ENCODE measurements at places on chromosomes 12 and 14.

DNA sequence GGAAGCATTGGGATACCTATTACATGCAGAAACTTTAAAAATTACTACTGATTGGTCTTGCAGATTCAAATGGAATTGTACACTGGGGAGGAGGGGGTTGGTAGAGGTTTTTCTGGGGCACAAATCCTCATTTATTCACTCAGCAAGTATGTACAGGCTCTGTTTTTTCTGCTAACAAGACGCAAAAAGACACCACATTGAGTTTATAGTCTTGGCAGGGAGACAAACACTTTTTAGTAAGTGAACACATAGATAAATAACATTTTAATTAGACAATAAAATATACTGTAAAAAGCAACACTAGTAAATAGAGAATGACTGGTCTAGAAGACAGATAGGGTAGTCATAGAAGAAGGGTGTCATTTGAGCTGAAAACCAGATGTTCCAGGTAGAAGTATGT is 23.8 kb downstream of the GLIPR1L2 start:
- no peak for DNase-seq

DNA sequence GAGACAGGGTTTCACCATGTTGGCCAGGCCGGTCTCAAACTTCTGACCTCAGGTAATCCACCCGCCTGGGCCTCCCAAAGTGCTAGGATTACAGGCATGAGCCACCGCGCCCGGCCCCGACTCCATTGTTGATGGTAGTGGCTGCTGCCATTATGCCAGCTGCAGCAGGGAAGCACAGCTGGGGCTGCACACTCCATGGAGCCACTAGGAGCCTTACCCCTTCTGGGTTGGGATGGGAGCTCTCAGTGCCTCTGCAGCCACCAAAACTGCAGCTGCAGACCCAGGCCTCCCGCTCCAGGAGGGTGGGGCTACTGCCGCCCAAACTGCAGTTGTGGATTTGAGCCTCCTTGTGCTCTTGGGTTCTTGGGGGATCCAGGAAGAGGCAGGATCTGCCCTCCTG is 25.9 kb downstream of the TCHP start:
- DNase-seq = no peak

- no peak for DNase-seq
These were observed 14.7 kb downstream of the NOC4L start for GRCh38 chr12:132158677-132159554.

GRCh38 chr14:23438101-23438971 is 2.9 kb upstream of the MYH7 start:
- no peak for DNase-seq

DNA sequence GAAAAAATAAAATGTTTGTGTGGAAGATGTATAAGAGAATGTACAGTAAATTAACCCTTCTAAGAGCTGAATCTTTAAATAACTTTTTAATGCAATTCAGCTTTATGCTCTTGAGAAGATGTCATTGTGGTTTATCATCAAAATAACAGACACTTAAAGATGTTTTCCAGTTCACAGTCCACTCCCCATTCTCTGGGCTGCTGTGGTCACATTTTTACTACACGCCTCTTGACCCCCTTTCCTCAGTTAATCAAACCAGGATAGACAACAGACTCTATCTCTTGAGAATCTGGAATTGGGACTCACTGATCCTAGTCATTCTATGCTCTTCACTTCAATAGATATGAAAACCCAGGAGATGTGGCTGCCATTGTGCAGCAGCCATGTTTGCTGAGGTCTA is 24.7 kb upstream of the OR6J1 start:
- DNase-seq = no peak

GRCh38 chr14:67952786-67953185 is 133.2 kb downstream of the RAD51B start:
- DNase-seq = no peak

- DNase-seq = no peak
These were observed 142.0 kb downstream of the SCARB1 start for GRCh38 chr12:124721501-124722162.

GRCh38 chr14:66507181-66507721 is 696 bp upstream of the GPHN start:
- DNase-seq = no peak

- no peak for DNase-seq
These were observed 2.4 kb downstream of the BTG1 start for GRCh38 chr12:92143258-92143657.

- DNase-seq = no peak
These were observed 177.5 kb downstream of the DACT1 start for GRCh38 chr14:58815161-58815701.

GRCh38 chr14:50758305-50758704 is 72.7 kb downstream of the NIN start:
- DNase-seq = no peak

DNA sequence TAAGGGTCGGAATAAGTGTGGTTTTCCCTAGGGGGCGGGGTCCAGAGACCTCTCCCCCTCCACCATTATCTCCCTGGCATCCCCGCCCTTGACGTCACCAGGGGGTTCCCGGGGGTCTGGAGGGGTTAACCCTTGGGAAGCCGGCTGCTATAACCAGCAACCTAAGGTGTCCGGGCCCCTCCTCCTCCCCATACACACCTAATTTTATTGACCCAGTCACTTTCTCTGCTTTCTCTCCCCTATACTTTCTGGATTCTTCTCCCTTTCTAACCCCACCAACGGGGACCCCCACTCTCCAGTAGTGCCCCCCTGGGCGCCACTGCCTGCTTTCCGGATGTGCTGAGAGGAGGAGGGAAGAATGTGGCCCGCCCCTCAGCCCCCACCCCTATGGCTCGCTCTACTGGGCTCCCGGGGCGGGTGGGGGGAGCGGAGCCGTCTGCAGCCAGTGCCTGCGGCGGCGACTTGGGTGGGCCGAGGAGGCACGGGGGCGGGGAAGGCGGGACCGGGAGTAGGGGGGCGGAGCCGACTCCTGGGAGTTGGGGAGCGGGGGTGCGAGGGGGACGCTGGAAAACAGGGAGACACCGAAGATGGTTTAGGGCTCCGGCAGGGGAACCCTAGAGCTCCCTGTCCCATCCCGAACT is 1.8 kb downstream of the GLI1 start:
- no peak for DNase-seq

- DNase-seq = no peak
These were observed 26.4 kb downstream of the FAM222A start for GRCh38 chr12:109739747-109740693.

DNA sequence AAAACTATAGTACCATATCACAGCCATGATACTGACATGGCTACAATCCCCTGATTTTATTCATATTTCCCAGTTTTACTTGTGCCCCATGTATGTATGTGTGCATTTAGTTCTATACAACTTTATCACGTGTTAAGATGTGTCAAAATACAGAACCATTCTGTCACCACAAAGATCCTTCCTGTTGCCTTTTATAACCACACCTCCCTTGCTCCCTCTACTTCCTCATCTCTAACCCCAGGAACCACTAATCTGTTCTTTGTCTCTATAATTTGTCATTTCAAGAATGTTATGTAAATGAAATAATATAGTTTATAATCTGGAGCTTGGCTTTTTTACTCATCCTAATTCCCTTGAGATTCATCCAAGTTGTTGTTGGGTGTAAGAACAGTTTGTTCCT is 358.4 kb downstream of the DPF3 start:
- no peak for DNase-seq

DNA sequence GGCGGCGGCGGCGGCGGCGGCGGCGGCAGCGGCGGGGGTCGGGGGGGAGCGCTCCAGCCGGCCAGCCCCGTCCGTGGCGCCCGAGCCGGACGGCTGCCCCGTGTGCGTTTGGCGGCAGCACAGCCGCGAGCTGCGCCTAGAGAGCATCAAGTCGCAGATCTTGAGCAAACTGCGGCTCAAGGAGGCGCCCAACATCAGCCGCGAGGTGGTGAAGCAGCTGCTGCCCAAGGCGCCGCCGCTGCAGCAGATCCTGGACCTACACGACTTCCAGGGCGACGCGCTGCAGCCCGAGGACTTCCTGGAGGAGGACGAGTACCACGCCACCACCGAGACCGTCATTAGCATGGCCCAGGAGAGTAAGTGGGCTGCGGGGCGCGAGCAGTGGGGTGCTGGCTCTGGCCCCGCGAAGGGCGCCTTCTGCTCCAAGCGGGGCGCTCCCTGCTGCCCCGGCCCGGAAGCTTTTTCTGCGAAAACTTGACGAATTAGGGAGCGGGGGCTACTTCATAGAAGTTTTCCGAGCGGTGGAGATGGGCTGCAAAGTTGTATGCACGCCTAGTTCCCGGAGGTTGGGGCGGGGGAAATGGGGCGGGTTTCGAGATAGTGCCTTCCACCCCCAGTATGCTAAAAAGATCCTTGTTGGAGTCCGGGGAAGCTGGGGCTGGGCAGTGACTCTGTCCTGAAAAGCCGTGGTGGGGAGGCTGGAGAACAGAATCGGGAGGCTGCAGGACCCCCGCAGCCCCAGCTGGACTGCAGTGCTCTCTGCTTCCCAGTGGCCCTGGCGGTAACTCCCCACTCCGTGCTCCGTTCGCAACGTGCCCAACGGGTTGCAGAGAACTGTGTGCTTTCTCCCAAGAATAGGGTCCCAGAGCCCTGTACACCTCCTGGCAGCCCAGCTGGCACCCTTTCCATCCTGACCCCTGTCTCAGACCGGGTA is 751 bp downstream of the GDF11 start:
- DNase-seq = no peak

DNA sequence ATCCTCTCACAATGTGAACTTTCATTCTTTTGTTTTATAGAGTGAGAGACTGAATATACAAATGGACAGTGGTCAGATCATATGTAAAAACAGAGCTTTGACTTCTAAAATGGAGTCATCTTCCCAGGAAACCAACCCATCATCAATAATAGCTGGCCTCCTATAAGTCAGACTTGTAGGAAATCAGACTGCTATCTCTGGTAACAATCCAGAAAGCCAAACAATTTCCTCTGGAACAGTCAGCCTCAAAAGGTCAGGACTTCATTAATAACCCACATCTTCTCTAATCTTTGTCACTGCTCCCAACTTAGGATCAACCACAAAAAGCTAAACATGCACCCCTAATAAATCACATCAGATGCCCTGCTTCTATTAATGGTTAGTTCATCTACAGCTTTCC is 227.9 kb upstream of the G2E3 start:
- no peak for DNase-seq

DNA sequence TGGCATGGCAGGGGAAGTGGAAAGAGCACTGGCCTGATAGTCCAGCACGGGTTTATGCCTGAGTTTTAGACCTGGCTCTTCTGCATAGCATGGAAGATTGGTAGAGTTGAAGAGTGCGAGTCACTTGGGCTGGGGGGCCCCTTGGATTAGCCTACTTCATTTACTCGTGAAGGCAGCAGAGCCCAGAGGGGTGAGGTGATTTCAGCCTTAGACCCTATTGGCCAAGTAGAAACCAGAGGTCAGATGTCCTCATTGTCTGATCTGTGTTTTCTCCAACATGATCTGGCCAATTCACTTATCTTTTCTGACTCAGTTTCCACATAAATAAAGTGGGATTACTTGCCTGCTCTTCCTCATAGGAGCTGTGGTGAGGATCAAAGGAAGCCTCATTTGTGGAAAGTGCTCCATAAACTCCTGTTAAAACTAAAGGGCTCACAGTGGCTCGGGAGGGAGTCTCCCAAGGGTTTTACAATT is 1.9 kb downstream of the PLEKHG3 start:
- no peak for DNase-seq

DNA sequence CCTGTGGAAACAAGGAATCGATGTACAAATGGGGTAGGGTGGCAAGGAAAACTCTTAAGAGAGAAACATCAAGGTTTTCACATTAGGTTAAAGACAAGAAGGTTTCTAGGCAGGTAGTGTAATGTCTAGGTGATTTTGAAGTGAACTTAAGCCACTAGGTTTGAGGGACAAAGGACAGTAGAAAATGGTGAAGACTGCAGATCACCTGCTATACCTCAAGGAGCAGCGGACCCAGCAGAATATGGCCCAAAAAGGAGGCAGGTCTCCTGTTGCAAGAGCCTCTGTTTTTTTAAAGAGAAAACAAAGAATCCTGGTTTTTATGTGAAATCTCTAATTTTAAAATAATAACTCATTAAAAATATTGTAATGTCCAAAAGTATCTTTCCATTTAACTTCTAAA is 178.1 kb downstream of the ACSS3 start:
- no peak for DNase-seq

GRCh38 chr12:120115692-120116440 is 687 bp downstream of the RAB35 start:
- DNase-seq = no peak

All from esophagus squamous epithelium (tissue), 5 donors.